ENCODE measurements at places on chromosomes 5 and 9.
A peak's percentile ranks its signal among the peaks of the same experiment; 100 is the strongest.

- DNase-seq = no peak
Observed at GRCh38 chr9:3903906-3904305, 378.1 kb upstream of the RFX3 start.

GRCh38 chr5:62149879-62150278 lies 156.1 kb upstream of the KIF2A start:
- no peak for DNase-seq

DNA sequence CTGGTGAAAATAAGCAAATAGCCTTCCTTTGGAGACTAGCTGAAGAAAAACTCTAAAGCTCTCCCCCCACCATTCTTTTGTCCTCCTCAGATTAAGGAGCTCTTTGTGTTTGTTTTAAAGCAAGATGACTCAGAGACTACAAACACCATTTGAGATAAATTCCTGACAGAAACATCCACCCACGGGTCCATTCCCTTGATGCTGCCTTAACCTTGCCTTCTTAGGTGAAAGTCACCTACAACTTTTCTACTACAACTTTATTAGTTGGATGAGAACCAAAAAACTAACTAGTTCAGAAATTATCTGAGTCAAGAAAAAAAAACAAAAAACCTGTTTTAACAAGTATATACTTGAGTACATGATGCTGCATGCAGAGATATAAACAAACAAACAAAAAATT lies 831.1 kb downstream of the NR2F1-AS1 start:
- DNase-seq = no peak

DNA sequence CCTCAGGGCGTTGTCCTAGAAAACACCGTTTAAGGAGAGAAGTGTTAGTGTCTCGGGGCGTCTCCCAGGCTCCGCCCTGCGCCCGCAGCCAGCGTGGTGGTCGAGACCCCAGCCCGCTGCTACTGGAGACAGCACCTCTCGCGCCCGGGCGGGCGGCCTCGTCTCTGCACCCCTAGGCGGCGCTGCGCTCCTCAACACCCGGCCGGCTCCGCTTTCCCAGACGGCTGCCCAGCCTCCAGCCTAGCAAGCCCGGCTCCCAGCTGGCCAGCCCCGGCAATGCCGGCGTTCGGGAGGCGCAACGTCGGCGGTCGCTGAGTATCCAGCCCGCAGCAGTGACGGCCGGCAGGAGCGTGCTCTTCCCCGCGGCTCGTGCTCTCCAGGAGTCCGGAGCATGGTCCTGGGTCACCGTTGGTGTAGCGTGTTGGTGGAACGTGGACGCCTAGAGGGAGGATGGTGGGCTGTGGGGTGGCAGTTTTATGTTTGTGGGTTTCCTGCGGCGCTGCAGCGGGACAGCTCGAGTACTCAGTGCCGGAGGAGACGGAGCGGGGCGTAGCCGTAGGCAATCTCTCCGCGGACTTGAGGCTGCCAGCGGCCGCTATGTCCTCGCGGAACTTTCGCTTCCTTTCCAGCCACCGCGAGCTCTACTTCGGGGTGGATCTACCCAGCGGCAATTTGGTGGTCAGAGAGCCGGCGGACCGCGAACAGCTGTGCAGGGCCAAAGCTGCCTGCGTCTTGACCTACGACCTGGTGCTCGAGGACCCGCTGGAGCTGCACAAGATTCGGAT lies 536 bp downstream of the PCDHAC1 start:
- DNase-seq = peak; percentile 79

Measured in dorsolateral prefrontal cortex (tissue), 122 donors.